Lung microvascular endothelial cell (primary cell): ENCODE measurements at places on chromosomes 4 and X. TPM values are rescaled to one million over a fixed set of nuclear protein-coding genes. Genes with fewer than 3 reads are reported as not detected.

CXCL10 gene
- total RNA-seq = 0.20 and 0.22 TPM in 2 replicates

MTMR8 gene
- total RNA-seq = under 0.01 and 0.20 TPM in 2 replicates

CENPVL2 gene
- not detected in 2 replicates for total RNA-seq

ATP2B3 gene
- total RNA-seq = not detected in 2 replicates

DNA sequence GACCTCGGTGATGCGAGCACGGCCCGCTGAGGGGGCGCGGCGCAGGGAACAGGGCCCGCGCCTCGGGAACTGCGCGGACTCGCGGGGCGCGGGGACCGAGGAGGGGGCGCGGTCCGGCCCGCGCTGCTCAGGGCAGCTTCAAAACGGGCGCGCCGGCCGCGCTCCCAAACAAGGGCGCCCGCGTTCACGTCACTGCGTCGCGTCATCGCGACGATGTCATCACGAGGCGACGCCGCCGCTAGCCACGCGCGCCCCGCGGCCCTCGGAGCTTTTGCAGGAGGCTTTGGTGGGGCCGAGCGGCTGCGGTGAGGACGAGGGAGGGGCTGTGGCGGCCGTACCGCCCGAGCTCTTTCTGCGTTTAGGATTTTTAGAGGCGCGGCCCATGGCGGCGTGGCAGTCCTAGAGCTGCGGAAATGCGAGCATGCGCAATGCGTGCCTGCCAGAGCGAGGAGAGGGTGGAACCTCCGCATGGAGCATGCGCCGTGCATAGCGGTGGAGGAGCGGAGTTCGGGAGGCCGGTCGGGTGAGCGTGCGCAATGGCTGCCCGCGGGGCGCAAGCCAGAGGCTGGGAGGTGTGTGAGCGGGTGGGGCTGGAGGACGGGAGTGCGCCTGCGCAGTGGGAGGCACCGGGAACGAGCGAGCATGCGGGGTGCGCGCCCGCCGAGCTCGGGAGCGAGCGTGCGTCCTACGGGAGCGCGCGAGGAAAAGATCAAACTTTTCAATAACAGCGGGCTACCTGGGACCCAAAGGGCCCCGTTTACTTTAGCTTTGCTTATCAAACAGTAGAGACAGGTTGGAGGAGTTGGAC, at the start of gene PPP2R3B:
TSS of gene PPP2R3B (minus strand) at position 140 of the 808 bp plus-strand sequence. CDS start 216 bp downstream, outside the sequence.
- DNase-seq = peak; percentile 98

DNA sequence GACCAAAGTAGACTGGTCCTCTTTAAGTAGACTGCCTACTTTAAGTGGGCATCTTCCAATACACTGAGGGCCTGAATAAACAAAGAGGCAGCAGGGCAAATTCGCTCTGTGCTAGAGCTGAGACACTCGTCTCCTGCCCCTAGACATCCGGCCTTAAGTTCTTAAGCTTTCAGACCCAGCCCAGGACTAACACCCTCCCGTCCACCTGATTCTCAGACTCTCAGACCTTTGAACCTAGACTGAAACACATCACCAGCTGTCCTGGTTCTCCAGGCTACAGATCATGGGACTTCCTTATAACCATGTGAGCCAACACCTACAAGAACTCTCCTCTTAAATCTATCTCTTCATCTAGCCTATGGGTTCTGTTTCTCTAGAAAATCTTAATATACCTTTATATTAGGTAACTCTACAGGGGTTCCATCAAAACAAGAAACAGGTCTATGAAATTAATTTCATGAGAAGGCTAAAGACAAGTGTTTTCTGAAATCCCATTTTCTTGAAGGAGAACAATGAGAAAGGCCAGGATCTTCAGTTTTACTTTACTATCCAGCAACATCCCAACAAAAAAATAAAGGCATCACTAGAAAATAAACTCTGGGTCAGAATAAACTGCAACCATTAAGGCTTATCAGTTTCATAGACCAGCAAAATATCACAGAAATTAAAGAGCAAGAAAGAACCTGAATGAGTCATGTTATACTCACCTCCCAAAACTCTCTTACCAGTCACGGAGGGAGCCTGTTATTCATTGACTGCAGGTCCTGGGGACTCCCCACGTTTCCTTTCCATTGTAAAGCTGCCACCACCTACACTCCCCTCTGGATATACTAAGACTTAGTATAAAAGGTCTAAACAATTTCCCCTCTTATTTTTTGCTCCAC, 14.8 kb downstream of the ADGRA3 start:
- peak; percentile 64 for DNase-seq

- no peak for DNase-seq
Observed at GRCh38 chr4:127327491-127327890, 305.3 kb upstream of the INTU start.

GRCh38 chr4:32661229-32661628, 1941.1 kb downstream of the PCDH7 start:
- no peak for DNase-seq

GRCh38 chrX:150899191-150899757, 806 bp upstream of the CD99L2 start:
- peak; percentile 18 for DNase-seq

DNA sequence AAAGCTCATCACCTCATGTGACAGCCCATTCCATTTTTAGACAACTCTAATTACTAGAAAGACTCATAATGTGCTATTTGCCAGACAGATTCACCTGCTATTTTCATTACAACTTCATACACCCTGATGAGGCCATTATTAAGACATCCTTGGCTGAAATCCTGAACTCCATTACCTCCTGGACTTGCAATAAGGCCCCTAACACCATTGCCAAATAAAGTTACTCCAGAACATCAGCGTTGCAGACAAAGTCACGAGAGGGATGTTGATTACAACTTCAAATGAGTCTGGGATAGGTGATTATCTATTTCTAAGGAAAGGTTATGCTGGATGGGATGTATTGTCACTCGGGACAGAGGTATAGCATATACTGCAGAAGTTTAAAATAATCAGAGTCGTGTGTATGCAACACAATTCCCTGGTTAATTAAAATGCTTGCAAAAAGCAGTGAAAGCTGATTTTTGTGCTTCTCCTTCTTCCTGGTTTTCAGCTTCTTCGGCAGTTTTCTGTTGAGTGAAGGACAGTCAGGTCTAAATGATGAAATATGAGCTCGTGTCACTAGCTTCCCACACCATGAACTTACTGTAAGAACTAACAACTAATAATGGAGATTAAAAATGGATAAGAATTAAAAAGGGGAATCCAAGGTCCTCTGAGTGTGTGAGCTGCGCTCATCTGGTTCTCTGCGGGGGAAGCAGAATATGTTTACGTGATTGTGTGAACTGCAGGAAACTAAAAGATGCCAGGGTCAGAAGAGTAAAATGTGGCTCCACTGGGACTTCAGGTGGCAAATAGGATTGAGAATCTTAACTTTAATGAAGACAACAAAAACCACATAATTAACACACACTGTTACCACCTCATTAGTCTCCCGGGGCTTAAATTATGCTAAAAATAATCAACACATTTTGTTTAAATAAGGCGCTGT, 17.6 kb upstream of the SOD3 start:
- no peak for DNase-seq

DNA sequence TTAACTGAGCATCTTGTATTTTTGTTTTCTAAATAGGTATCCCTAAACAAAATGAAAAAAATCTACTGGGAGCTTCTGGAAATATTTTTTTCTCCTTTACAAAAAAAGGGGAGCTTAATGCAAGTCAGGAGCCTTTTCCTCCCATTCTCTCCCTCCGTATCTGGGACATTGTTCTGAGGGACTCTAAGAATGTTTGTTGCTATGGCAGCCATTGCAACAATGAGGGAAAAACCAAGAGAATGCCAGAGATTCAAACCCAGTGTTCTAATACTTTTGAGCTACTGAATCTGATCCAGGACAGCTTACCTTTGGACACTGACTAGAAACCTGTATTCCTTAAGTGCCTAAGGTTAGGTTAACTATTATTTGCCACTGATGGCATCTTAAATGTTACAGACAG, 485.7 kb upstream of the HS3ST1 start:
- peak; percentile 75 for DNase-seq

DNA sequence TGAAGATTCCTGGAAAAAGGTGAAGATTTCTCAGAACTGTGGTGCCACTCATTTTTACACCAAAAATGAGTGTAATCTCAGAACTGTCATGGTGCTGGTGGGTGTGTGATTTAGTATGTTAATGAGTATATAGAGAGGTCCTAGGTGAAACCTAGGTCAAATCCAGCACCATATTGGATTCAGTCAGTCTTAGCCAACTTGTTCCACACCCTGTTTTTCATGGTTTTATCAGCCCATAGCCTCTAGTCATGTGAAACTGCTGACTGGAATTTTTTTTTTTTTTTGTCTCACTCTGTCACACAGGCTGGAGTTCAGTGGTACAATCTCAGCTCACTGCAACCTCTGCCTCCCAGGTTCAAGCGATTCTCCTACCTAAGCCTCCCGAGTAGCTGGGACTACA, 58.0 kb downstream of the LAS1L start:
- no peak for DNase-seq

DNA sequence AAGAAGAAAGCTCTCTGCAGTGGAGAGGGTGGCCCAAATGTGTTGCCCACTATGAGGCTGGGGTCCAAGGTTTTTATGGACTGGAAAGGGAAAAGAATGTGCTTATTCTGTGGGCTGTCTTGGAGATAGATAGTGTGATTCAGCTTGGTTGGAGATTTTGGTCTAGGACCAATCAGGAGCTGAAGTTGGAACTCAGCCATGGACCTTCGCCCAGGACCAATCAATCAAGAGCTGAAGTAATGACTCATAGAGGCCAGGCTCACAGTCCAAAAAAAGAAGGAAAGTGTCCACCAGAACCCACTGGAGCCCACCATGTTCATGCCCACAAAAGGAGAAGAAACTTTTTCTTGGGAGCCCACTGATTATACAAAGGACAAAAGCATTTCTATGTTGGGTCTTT, 369.5 kb downstream of the UBE2NL start:
- DNase-seq = no peak

DNA sequence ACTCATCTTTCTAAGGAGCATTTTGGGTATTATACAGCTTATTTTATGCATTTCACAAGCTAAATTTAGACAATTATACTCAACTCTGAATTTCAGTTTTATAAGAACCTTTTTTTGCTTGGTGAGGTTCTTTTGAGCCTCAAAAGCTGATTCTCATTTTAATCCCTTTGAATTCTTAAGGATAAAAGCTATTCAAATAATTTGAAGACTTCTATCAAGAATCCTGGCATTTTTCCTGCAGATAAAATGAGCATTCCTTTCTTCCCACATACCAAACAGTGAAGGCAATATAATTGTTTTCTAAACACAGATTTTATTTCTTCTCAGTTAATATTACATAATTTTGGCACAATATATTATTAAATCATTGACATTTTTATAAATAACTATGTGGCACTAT, 118.4 kb upstream of the GPM6A start:
- no peak for DNase-seq

DNA sequence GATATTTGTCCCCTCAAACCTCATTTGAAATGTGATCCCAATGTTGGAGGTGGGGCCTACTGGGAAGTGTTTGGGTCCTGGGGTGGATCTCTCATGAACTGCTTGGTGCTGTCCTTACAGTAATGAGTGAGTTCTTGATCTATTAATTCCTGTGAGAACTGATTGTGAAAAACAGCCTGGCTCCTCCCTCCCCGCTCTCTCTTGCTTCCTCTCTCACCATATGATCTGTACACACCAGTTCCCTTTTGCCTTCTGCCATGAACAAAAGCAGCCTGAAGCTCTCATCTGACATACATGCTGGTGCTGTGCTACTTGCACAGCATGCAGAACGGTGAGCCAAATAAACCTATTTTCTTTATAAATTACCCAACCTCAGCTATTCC, 11.2 kb upstream of the YIPF7 start:
- no peak for DNase-seq

GRCh38 chr4:80295336-80295735, 28.9 kb downstream of the FGF5 start:
- no peak for DNase-seq

DNA sequence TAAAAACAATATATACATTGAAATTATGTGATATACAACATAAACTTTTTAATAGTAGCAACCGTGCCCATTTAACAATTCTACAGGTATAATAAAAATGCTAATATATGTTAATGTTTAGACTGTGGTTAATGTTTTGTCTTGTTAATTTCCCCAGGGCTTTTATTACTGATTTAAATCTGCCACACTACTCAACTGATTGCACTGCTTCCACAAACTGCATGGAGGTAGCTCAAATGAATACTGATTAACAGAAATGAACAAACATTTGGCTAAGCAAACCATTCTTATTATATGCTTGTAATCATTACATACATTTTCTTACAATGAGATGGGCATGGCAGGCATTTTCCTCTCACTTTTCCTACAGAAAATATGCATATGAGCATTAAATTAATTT, 275.9 kb downstream of the GPC3 start:
- DNase-seq = no peak

DNA sequence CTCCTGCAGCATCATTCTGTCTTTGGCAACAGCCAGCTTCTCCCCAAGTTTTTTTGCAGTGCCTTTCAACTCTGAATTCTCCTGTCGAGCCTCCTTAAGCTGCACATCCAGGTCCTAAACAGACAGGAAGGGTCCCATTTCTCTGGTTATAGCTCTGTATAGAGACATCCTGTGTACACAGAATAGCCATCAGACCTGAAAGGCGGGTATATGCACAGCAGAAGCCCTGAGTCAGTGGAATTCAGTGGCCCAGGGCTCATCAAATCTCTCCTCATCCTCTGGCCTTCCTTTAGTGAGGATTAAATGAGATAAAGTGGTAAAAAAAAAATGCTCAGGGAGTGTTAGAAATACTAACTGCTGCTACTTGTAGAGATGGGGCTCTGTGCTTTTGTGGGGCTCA, 73.8 kb downstream of the FAM184B start:
- DNase-seq = no peak

GRCh38 chr4:19304028-19304427, 947.7 kb upstream of the SLIT2 start:
- no peak for DNase-seq

- no peak for DNase-seq
Observed at GRCh38 chr4:43992552-43992951, 456.1 kb downstream of the KCTD8 start.

- DNase-seq = no peak
Observed at GRCh38 chr4:101910786-101911373, 120.3 kb downstream of the BANK1 start.

DNA sequence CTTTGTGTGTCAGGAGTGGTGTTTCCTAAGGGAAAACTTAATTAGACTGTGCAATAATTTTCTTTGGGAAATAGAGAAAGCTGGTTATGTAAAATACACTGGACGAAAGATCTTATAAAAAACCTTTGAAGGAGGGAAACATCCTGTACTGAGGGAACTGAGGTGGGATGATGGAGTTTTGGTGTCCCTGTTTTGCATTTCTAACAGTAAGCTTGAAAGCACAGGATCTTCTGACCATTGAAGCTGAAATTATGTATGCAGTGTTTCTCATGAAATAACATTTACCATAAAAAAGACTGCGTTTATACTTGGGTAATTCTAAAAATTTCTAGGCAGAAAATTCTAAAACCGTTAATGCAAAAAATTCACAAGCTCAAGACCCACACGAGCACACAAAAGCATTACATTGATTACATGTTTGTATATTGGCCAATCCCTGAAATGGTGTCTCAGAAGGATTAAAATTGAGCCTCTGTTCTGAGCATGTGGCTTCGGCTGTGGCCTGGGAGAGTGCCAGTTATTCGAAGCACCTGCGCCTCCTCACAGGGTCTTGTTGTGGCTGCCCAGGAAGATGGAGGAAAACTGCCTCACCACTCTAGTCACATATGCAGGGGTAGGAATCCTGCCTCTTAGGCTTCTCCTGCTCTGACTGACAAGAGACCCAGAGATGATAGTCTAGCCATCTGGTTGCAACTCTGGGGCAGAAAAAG, 49.5 kb downstream of the JADE3 start:
- DNase-seq = no peak

- no peak for DNase-seq
Observed at GRCh38 chr4:119731146-119731742, 102.6 kb upstream of the PDE5A start.
